Effector memory CD4-positive, alpha-beta T cell (primary cell): ENCODE measurements at places on chromosomes 4 and X.

GRCh38 chr4:83996254-83996653, 460.3 kb downstream of the GPAT3 start:
- no peak for DNase-seq

DNA sequence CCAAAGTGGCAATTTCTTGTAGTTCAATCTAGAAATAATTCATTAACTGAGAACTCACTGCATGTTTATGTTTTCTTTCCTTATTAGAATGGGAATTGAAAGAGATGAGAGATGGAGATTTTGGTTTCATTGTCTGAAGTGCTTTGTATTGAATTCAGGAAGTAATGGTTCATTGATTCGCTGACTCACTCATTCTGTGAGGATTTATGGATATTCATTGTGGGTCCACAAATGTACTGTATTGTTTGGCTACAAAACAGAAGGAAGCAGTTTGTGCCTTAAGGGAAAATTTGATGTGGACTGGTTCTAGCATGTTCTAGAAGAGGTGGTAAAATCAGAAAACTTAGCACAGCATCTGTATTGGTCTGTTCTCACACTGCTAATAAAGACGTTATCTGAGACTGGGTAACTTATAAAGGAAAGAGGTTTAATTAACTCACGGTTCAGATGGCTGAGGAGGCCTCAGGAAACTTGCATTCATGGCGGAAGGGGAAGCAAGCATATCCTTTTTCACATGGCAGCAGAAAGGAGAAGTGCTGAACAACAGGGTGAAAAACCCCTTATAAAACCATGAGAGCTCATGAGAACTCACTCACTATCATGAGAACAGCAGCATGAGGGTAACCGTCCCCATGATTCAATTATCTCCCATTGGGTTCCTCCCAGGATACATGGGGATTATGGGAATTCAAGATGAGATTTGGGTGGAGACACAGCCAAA, 132.3 kb upstream of the VCX3A start:
- no peak for DNase-seq

GRCh38 chr4:94354474-94354896, 11.8 kb upstream of the HPGDS start:
- DNase-seq, result no peak

DNA sequence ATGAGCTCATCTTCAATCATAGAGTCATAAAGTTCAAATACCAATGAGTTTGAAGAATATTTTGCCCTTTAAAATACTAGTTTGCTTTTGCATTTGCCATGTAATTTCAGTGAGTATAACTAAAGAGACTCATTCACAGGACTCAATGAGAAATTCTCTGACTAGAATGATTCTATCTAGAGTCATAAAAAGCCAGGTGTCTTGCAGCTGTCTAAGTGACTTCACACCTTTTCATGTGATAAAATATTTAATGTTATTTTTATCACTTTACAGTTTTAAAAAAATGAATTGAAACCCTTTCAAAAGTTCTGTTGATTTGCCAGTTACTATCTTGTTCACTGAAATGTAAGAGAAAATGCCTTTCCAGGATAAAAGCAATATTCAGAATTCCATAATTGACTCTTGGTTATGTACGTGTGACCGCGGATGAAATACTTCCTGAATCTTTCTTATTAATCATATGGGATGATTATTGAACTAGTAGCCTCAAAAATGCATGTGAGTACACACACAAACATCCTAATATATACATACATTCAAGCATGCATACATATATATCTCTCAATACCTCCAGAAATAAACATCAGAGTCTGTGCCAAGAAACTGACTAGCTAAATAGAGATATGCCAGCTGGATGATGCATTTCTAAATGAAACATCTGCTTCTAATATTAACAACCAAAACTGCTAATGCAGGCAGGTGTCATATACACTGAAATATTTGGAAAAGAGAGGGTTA, 87.0 kb downstream of the GABRB1 start:
- DNase-seq, result no peak

DNA sequence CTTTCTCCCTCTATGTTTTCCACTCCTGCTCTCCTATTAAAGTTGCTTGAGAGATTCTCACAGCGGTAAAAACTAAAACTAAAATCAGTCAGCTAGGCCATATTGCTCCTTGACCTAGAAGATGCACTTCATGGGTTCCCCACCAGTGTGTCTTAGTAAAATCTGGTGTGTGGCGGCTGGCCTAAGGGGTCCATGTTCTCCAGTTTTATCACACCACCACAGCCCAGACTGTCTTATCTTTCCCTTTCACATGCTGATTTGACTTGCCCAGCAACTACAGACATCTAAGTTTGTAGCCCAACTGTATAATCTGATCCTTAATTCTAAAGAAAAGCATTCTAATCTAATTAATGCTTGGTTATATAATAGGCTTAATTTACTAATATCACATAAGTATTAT, 68.0 kb downstream of the ATP8A1 start:
- DNase-seq, result no peak
